WTC11 (cell line): ENCODE measurements at places on chromosomes 7 and 10. TPM values are rescaled to one million over a fixed set of nuclear protein-coding genes. Genes with fewer than 3 reads are reported as not detected.
A peak's percentile ranks its signal among the peaks of the same experiment; 100 is the strongest.

Gene PLA2G12B
- total RNA-seq, result not detected in 3 replicates

Gene GPR26
- 0.05 to 0.07 TPM (median 0.07 TPM) in 3 replicates for total RNA-seq

Gene CALML5
- 0.23 TPM in 1 of 3 replicates, not detected in the others for total RNA-seq

Gene KCP
- total RNA-seq, result 2.5 to 2.9 TPM (median 2.7 TPM) in 3 replicates

Gene MMP21
- not detected in 3 replicates for total RNA-seq

Gene DYNC1I1
- total RNA-seq, result 2.8 to 3.4 TPM (median 3.3 TPM) in 3 replicates

Gene SNX10
- 10.8 to 13.3 TPM (median 12.5 TPM) in 3 replicates for total RNA-seq

GRCh38 chr10:69014171-69014570, 25.6 kb downstream of the KIFBP start:
- DNase-seq, result no peak

DNA sequence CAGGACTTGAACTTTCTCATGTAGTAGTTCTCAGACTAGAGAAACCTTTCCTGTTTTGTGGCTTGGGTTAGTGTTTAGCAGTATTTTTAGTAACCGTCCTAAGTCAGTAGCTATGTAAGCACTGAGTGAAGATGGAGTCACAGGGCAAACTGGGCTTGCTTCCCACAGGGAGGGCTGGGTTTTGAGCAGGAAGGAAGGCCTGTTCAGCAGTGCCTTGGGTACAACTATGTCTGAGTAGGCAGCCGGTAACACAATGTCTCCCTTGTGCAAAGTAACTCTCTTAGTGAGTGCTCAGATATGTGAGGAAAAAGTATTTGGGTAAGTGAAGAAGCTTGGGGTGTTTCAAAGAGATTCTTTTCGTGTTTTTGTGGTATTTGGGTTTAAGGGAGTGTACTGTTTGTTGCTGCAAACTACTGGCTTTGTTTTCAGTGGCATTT, 96.4 kb downstream of the CCSER2 start:
- DNase-seq, result peak; percentile 14

GRCh38 chr7:22598318-22598920, 98.4 kb upstream of the STEAP1B start:
- no peak for DNase-seq

- no peak for DNase-seq
Observed at GRCh38 chr10:2933924-2934323, 133.4 kb upstream of the PFKP start.

DNA sequence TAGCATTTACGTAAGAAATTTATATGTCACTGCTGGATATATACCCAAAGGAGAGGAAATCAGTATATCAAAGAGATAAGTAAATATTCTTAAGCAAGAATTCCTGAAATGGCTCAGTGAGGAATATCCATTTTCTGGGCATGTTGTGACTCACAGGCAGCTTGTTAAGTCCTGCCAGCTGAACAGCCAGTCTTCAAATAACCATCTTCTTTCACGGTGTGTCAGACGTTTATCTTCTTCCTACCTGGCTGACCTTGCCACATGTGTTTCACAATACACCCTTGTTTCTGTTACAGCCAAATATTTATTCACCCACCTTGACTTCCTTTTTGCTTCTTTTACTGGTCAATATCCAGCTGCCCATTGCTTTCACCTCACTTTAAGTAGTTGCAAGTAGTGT, 648.1 kb downstream of the ANKRD7 start:
- DNase-seq, result no peak
